GM03348 (cell line): ENCODE measurements at places on chromosomes 7 and 10.

- no peak for DNase-seq
Observed at GRCh38 chr7:80253653-80254052, 119.0 kb downstream of the GNAI1 start.

GRCh38 chr7:38410056-38410455 is 136.6 kb upstream of the TARP start:
- DNase-seq = no peak

- peak; percentile 20 for DNase-seq
Observed at GRCh38 chr10:27625452-27626211, 120.0 kb downstream of the MKX start.

- DNase-seq = no peak
Observed at GRCh38 chr7:11699666-11700065, 132.3 kb downstream of the THSD7A start.

DNA sequence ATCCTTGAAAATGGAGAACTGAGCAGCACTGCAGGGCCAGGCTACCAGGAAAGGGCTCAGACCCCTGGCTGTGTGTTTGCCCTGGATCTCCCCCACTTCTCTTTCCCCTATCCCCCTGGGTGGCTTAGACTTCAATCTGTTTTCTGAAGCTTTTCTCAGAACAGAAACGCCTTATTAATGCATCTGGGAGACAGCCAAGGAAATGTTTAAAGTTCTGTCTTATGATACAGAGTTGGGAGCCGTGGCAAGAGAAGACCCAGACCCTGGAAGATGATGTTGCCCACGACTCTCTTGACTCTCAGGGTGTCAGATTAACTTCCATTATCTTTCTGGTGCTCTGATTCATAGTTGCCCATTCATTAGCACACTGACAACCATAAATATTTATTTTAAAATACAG is 107.1 kb downstream of the EBLN1 start:
- no peak for DNase-seq

- peak; percentile 64 for DNase-seq
Observed at GRCh38 chr7:102451371-102452054, 13.2 kb downstream of the ALKBH4 start.

- DNase-seq = no peak
Observed at GRCh38 chr10:121522831-121523230, 75.4 kb downstream of the FGFR2 start.

GRCh38 chr7:153838591-153838990 is 213.6 kb upstream of the DPP6 start:
- DNase-seq = no peak

DNA sequence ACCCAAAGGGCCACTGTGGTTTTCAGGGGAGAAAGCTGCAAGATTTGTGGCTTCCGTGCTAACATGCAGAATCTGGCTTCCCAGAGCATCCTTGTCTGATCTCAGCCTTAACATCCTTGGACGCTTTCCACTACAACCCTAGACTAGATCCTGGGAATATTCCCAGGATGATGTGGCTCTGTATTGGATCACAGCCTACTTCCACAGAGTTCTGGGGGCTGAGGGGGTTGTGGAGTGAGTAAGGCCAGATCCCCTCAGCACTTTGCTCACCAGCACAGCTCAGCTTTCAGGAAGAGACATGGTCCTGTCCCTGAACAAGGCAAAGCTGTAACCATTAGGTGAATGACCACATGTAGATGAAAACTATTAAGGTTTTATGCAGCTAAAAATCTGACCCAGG is 241.3 kb upstream of the MYO3A start:
- DNase-seq = no peak

GRCh38 chr10:95810198-95810976 is 54.4 kb downstream of the ENTPD1 start:
- no peak for DNase-seq

DNA sequence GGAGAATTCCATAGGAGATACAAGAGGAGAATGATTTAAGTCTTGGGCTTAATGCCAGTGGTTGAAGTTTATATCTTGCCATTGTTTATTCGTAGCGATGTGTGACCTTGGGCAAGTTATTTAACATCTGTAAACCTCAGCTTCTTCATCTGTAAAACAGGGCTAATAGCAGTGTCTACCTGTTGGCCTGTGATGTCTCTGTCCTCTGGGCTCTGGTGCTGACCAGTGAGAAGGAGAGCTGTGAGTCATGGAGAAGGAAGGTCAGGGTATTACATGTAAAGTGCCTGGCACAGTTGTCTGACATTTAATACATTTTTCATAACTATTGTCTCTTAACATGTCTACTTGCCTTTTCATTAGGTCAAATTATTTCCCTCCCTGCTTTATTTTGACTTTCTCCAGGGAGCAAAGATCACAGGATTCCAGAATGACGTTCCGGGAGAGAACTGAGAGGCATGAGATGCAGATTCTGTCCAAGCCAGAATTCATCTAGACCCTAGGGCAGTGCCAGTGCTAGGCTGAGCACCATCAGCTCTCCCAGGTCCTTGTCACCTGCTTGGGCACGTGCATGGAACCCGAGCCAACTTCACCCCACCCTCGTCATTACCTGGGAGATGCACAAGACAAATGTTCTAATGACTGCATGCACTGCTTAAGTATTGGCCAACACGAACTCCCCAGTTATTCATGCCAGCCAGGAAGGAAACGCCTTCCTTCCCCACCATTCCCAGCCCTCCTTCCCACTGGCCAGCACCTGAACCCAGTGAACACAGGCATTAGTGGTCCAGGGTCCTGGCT is 187.9 kb downstream of the DPY19L1 start:
- no peak for DNase-seq

GRCh38 chr7:73611017-73611555 is 13.2 kb downstream of the MLXIPL start:
- DNase-seq = no peak

GRCh38 chr7:149293338-149293737 is 31.3 kb downstream of the ZNF783 start:
- DNase-seq = no peak

DNA sequence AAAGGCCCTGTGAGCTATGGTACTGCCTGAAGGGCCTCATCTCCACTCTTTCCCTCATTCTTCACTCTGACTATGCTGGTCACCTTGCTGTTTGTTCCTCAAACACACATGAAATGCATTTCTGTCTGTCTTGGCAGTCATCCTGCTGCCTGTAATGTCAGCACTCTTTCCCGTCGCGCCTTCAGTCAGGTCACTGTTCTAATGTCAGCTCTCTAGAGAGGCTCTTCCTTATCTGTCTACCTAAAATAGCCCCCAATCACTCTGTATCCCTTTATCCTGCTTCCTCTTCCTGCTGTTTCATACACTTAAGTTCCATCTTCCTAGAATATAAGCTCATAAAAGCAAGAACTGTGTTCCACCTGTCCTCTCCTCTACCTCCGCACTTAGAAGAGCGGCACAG is 215.5 kb downstream of the ZNF33B start:
- no peak for DNase-seq
